ENCODE measurements at places on chromosomes 12 and 14. TPM values are rescaled to one million over a fixed set of nuclear protein-coding genes. Genes with fewer than 3 reads are reported as not detected.

The OR4E2 gene
- total RNA-seq = not detected

The CDK4 gene
- 248 TPM for total RNA-seq

The RGS6 gene
- total RNA-seq = not detected

The SLC39A5 gene
- not detected for total RNA-seq

The RHOF gene
- 190 TPM for total RNA-seq

The TMTC3 gene
- total RNA-seq = 11.3 TPM

The GRIN2B gene
- total RNA-seq = 4.8 TPM

The OAS2 gene
- total RNA-seq = 0.25 TPM

The ACOT6 gene
- total RNA-seq = not detected

The TBX5 gene
- not detected for total RNA-seq

The OR6C70 gene
- total RNA-seq = not detected

The DPY19L2 gene
- total RNA-seq = 1.7 TPM

The P2RX7 gene
- total RNA-seq = not detected

The DEPDC4 gene
- total RNA-seq = 2.0 TPM

Data from A549 treated with DMSO at 1 μM for 4 hours (cell line).